ENCODE measurements at places on chromosomes 2 and 18. TPM values are rescaled to one million over a fixed set of nuclear protein-coding genes. Genes with fewer than 3 reads are reported as not detected.

The C2orf78 gene
- total RNA-seq: not detected

The CELF4 gene
- total RNA-seq: not detected

The GKN2 gene
- not detected for total RNA-seq

The ABI2 gene
- 27.0 TPM for total RNA-seq

The TMEM37 gene
- total RNA-seq: 2.6 TPM

The KATNAL2 gene
- 4.6 TPM for total RNA-seq

The SPC25 gene
- not detected for total RNA-seq

The LIMS2 gene
- 0.51 TPM for total RNA-seq

The IL36G gene
- not detected for total RNA-seq

The GRP gene
- not detected for total RNA-seq

The TGIF1 gene
- total RNA-seq: 157 TPM

The MTLN gene
- 74.2 TPM for total RNA-seq

The IL1RN gene
- total RNA-seq: not detected

The EXOC6B gene
- total RNA-seq: 25.9 TPM

The ERFE gene
- 1.5 TPM for total RNA-seq

The CPO gene
- under 0.01 TPM for total RNA-seq

The RHBDD1 gene
- 85.4 TPM for total RNA-seq

The VAMP5 gene
- total RNA-seq: 69.5 TPM

The COLEC12 gene
- 60.6 TPM for total RNA-seq

The TCF7L1 gene
- total RNA-seq: 0.83 TPM

The PDE11A gene
- total RNA-seq: not detected

The GPR148 gene
- not detected for total RNA-seq

The DLX1 gene
- total RNA-seq: not detected

The CD8B2 gene
- not detected for total RNA-seq

The HOXD12 gene
- total RNA-seq: not detected

Measured in fibroblast of lung (primary cell).